GM13977 (cell line): ENCODE measurements at places on chromosomes 5 and 9.

GRCh38 chr9:36725777-36726356 lies 153.2 kb downstream of the MELK start:
- DNase-seq: no peak

DNA sequence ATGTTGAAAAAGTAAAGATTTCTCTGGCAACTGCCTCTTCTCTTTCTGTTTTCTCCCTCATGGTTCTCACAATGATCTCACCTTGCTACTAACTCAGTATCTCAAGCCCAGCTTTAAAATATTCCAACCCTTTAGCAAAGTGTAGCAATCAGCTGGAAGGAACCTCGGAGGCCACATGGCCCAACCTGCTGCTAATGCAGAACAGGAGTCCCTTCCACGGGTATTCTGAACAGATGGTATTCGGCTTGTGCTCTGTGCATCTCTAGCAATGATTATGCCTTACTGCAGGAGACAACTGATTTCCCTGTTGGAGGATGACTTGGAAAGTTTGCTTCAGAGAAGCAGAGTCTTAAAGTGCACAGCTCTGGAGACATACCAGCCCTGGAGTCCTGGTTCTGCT lies 151.8 kb upstream of the PPP1R2B start:
- DNase-seq: no peak

GRCh38 chr9:96040591-96041461 lies 165.3 kb downstream of the ERCC6L2 start:
- DNase-seq: no peak

GRCh38 chr5:131265311-131265803 lies 1.5 kb downstream of the CDC42SE2 start:
- peak; percentile 45 for DNase-seq

GRCh38 chr9:90956026-90956810 lies 154.6 kb downstream of the SYK start:
- DNase-seq: no peak

- DNase-seq: no peak
Observed at GRCh38 chr9:13459071-13459470, 179.6 kb upstream of the MPDZ start.

DNA sequence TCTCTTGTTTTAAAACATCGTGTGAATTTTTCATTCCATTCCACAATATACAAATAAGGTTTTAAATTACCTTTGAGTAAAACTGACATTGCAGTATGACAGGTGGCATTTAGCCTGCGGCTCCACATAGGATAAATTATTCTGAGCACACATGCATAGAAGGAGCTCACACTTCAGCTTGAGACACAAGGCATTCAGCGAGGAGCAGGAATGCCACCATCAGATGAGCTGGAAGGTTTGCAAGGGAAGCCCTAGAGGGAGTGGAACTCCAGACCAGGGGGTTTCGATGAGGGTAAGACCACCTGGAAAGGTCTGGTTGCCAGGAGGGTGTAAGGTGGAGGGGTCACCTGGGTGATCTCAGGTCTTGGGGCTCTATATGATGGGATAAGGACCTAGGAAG lies 259.0 kb upstream of the ADRA1B start:
- no peak for DNase-seq

DNA sequence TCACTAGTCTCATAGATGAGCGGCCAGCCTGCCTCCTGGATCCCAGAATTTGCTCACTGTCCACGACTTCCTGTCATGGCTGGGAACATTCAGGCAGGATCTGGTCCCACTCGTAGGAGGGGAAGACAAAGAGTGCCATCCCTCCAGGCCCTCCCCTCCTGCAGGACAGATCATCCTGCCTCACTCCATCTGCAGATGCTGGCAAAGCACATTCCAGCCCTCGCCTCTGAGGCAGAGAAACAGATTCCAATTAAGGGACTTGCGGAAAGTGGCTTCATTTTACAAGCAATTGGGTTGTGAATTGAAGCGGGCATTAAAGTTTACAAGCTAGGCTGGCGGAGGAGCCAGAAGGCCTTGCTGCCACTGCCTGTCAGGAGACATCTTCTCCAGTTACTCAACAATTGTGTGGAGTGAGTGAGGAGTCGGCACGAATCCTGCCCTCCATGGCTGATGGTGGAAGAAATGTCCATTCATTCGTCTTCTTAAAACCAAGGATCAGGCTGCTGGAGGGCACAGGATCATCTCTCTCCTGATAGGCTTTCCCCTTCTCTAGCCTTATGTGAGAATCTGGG lies 41.8 kb upstream of the KCNMB1 start:
- DNase-seq: no peak

GRCh38 chr9:135858491-135859185 lies 48.7 kb downstream of the CAMSAP1 start:
- no peak for DNase-seq

- DNase-seq: no peak
Observed at GRCh38 chr5:169547508-169547907, 36.1 kb upstream of the SPDL1 start.

DNA sequence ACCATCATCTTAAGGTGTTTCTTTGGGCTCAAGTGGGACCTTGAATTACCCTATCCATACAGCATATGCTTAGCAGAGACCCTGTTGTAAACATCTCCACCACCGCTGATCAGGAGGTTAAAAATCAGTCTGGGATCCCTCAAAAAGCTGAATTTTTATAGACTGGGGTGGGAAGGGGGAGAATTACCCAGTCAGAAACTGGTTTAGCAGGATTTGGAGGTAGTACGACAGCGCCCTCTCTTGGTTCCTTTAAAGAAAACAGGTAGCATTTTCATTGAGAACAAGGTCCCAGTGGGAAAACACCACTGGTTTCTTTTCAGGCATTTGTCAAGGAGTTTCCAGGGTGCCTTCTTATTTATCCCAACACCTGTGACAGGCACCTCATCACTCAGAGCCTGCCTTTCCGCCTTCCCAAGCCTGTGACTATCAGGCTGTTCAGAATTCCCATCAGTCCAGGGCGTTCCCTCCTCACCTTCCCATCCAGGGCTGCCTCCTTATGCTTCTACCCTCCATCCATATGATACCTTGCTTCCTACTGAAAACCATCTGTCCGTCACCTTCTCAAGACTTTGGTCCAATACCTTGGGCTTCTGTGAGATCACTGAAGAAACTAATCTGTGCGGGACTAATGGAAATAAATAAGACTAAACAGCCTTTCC lies 203.8 kb upstream of the RAI14 start:
- no peak for DNase-seq

DNA sequence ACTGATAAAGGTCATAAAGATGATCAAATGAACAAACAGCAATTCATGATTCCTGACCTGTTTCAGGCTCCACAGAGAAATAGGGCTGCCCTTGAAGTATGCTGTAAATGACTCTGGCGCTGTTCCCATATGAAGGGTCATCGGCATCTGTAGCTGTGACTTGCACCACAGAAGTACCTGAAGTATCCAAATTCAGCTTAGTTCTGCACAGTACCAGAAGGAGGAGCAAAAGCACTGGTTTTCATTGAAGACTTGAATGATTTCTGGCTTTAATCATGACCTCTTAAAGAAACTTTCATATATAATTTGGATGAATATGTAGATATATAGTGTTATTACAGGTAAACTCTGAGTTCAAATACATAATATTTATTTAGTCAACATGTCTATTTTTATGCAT lies 109.1 kb downstream of the CDH10 start:
- no peak for DNase-seq

- DNase-seq: no peak
Observed at GRCh38 chr5:135988546-135988945, 33.8 kb upstream of the LECT2 start.
